Fibroblast of pulmonary artery (primary cell): ENCODE measurements at places on chromosomes 5 and 9.

- no peak for DNase-seq
Measured at GRCh38 chr5:141780952-141781781, 97.0 kb downstream of the PCDH1 start.

DNA sequence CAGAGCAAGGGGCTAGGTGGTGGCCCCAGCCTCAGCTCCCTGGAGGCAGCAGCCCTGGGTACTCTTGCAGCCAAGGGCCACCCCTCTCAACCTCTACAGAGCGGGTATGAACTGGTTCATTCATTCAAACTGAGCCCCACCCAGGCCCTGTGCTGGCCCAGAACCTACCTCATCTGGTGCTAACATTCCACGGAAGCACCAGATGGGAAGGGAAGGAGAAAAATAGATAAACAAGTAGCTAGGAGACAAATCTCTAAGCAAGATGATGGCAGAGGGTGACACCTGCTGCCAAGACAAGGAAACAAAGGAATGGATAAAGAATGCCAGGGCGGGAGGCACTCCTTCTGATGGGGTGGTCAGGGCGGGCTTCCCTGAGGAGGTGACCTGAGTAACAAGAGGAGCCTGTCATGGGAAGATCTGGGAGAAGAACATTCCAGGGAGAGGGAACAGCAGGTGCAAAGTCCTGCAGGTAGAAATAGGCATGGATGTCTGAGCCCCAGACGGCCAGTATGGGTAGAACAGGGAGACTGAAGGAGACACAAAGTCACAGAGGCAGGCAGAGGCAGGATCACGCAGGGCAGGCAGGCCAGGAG, 6.1 kb downstream of the ST6GALNAC4 start:
- peak; percentile 34 for DNase-seq

- DNase-seq: no peak
Measured at GRCh38 chr5:22708770-22709328, 144.3 kb downstream of the CDH12 start.

GRCh38 chr9:13555516-13555915, 276.0 kb upstream of the MPDZ start:
- DNase-seq: peak; percentile 7

- no peak for DNase-seq
Measured at GRCh38 chr5:40976836-40977235, 67.5 kb downstream of the C7 start.

GRCh38 chr5:17022296-17022695, 86.2 kb upstream of the MYO10 start:
- no peak for DNase-seq

DNA sequence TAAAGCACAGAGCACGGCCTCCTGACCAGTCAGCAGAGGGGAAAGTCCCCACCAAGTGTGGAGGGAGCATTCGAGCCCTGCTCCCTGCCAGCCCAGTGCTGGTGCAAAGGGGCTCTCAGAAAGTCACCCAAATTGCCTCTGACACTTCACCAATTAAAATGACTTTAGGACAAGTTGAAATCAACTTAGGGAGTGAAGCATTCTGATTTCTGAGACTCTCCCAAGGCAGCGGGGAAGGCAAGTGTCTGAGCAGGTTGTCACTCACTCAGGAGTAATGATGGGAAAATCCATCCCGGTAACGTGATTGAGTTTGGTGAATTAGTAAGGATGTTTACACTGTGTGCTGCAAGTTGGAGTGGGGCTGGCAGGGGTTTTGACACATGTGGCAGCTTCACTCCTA, 73.7 kb downstream of the PCDH1 start:
- DNase-seq: no peak

GRCh38 chr9:2267181-2267745, 252.1 kb downstream of the SMARCA2 start:
- no peak for DNase-seq

DNA sequence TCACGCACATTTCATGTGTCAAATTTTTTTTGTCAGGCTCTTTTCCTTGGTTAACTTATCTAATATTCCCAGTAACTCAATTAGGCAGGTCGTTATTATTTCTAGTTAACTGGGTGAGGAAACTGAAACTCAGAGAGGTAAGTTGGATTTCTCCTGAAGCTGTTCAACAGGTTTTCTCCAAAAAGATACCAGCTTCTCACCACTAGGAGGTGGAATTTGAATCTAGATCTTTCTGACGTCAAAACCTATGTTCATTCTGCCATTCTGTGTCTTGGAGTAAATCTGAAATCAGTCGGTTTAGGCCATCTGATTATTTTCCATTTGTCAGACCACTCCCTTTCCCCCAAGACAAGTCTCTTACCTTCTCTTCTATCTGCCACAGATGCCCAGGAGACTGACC, 572.9 kb downstream of the ACTL7B start:
- peak; percentile 23 for DNase-seq

GRCh38 chr9:137429974-137430722, 7.0 kb downstream of the NOXA1 start:
- no peak for DNase-seq

- peak; percentile 80 for DNase-seq
Measured at GRCh38 chr5:142611154-142611553, 74.7 kb downstream of the FGF1 start.
